ENCODE measurements at places on chromosomes 4 and X.

GRCh38 chrX:39725928-39726619 is 371.7 kb downstream of the BCOR start:
- peak; percentile 19 for DNase-seq

DNA sequence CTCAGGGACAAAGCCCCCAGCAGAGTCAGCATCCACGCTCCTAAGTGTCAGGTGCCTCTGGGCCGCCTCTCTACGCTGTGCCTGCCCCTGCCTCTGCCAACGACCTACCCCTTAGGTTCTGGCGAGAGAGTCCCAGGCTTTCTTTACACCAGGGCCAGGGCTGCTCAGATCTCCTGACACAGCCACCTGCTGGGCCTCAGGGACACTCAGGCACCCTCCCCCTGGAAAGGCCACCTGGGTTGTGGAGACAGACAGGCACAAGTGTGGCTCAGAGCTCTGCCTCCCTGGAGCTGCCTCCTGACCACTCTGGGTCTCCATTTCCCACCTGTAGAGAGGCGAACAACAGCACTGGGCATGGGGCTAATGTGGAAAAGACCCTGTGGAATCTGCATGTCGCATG is 90.0 kb upstream of the ADRA2C start:
- no peak for DNase-seq

DNA sequence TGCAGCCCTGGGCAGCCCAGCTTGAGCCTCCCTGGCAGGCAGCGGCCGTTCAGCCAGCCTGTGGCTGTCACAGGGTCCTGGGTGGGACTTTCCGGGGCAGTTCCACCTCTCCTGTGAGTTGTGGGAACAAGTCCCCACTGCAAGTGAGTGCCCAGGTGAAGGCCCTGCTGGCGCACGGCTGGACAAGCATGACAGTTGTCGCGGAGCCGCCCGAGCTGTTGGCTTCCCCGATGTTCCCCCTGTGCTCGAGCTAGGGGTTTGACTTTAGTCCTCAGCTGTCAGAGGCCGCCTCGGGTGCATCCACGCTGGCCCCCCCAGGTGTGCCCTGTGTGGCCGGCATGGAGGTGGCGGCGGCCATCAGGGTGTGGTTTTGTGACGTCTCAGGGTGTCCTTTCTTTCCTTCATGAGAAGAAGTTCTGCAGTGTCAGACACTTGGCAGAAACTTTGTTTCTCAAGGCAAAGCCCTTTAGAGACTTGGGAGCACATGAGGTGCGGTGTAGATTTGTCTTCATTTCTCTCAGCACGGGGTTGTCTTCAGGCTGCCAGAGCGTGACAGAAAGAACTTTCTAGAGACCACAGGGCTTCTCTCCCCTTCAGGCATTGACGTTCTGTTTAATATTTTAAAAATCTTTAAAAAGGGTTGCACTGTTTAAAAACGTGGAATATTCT is 69.4 kb upstream of the HGFAC start:
- DNase-seq = no peak

- no peak for DNase-seq
Observed at GRCh38 chrX:70280573-70280972, 1.4 kb upstream of the RAB41 start.

DNA sequence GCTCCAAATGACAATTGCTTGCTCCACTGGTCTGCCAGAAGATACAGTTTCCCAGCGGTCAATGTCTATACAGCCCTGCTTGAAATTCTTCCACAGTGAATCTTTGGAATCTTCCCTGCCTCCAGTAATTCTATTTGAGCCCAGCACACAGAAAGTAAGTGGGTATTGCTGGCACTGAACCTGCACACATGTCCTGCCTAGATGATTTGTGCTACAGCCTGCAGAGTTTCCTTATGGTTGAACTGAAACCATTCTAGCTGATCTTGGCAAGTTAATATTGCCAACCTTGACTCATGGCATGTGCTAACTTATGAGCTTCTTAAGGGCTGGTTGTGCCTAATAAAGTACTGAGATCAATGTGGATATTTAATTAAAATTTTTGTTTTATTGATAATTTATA is 553.8 kb upstream of the GNPDA2 start:
- DNase-seq = no peak

GRCh38 chr4:11343536-11343935 is 85.2 kb downstream of the HS3ST1 start:
- peak; percentile 75 for DNase-seq

DNA sequence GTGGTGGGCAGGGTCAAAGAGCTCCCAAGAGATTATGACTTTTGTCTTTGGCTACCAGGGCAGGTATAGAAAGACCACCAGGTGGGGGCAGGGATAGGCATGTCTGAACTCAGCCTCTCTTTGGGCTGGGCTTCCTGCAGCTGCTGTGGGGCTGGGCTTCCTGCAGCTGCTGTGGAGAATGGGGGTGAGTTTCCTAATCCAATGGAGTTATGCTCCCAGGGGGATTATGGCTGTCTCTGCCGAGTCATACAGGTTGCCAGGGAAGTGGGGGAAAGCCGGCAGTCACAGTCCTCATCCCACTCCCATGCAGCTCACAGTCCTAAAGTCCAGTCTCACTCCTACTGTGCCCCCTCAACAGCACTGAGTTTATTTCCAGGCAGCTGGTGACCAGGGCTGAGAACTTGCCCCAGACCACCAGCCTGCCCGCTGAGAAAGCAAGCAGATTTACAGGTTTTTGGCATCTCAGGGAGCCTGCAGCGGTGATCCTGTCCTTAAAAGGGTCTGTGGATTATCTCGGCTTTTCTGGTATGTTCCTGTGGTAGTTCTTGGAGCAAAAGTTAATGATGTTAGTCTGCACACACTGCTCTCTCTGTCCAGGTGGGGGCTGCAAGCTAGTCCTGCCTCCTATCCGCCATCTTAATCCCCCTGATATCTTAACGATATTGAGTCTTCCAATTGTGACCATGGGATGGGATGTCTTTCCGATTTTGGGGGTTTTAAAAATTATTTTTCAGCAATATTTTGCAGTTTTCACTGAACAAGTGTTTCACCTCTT is 133.4 kb downstream of the RTL9 start:
- DNase-seq = peak; percentile 14

- DNase-seq = no peak
Observed at GRCh38 chrX:64842492-64842891, 133.8 kb downstream of the ZC4H2 start.

GRCh38 chr4:184887333-184887732 is 61.6 kb upstream of the ACSL1 start:
- no peak for DNase-seq

DNA sequence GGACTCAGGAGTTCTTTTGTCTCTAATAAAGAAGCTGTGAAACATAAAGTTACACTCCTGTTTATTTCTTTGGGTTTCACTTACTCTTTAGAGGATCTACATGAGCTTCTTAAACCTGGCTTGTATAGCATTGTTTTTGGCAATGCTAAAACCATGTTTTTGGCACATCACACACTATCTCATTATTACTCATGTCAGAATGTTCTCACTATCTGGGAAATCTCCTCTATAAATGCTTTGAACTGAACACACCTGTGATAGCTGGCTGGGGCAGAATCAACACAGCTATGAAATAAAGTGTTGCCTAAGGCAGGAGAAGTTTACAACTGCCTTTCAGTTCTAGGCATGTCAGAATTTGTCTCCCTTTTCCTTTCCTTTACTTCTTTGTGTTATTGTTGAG is 52.6 kb downstream of the SULT1B1 start:
- no peak for DNase-seq

DNA sequence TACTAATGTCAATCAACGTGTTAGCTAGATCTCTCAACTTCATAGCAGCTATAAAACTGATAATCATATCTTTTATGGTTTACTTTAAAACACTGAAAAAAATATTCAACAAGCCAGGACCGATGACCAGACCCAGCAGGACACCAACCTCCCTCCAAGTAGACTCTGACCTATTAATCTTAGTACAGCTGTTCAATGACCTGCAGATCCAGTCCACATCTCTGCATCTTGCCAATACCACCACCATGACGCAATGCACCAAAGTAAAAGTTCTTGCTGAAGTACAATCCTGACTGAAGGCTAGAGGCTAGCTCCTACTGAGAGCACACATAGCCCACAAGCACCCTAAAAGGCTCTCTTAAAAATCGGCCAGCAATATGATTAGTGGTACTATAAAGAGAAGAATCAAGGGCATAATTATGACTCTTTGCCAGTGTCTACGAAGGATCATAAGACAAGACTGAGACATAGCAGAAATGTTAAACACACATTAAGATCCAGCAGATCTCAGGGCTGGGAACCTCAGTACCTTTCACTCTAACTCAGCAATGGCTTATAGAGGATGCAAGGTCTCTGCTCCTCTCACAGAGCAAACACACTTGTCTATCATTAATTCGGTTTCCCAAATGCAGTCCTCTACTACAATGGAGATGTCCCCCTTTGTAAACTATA is 7.6 kb downstream of the MED14 start:
- DNase-seq = no peak

GRCh38 chr4:91436556-91436955 is 867.2 kb upstream of the GRID2 start:
- DNase-seq = no peak

GRCh38 chr4:128715616-128716015 is 93.9 kb upstream of the JADE1 start:
- no peak for DNase-seq

- DNase-seq = no peak
Observed at GRCh38 chrX:16804923-16805464, 18.7 kb downstream of the TXLNG start.

DNA sequence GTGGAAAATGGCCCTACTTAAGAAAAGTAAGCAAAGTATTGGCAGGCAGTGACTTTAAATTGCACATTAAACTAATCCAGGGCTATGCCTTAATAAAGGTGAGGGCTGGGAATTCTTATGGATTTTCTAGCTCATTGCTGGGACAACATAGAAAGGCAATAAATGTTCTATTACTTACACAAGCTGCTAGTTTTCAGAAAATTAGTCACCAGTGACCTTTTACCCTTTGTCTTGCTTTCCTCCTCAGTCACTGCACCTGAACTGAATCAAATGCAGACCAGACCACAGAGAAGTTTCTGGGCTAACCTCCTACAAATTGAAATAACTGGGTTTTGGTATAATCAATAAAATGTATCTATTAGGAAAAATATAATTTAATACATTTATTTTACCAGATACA is 694.4 kb upstream of the FAM241A start:
- DNase-seq = no peak

GRCh38 chr4:48490680-48491513 is 845 bp downstream of the ZAR1 start:
- DNase-seq = peak; percentile 21

GRCh38 chrX:2478546-2479419 is 22.0 kb downstream of the DHRSX start:
- DNase-seq = no peak

GRCh38 chrX:120302434-120302833 is 8.8 kb downstream of the TMEM255A start:
- DNase-seq = peak; percentile 81

DNA sequence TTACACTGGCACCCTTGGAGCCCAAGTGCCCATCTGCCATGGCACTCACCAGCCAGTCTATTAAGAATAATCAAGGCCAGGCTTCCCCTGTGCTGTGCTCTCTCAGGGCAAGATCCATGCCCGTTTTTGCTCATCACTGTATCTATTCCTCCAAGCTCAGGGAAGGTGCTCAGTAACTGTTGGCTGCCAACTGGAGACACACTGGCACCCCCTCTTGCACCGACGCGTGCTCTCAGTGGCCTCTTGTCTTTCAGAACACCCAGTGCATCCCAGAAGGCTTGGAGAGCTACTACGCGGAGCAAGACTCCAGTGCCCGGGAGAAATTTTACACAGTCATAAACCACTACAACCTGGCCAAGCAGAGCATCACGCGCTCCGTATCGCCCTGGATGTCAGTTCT is 30.1 kb downstream of the NSG1 start:
- DNase-seq = no peak

DNA sequence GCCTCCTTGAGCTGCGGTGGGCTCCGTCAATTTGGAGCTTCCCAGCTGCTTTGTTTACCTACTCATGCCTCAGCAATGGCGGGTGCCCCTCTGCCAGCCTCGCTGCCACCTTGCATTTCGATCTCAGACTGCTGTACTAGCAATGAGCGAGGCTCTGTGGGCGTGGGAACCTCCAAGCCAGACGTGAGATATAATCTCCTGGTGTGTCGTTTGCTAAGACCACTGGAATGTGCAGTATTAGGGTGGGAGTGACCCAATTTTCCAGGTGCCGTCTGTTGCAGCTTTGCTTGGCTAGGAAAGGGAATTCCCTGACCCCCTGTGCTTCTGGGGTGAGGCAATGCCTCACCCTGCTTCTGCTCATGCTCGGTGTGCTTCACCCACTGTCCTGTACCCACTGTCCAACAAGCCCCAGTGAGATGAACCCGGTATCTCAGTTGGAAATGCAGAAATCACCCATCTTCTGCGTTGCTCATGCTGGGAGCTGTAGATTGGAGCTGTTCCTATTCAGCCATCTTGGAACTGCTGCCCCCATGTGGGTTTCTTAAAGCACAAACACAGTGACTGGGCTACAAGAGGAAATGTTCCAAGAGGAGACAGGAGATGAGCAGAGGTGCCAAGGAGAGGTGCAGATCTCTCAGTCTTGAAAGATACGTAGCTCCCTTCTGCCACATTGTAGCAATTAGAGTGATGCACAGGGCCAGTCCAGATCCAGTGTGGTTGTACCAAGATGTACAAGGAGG is 193.0 kb upstream of the IGFBP7 start:
- DNase-seq = peak; percentile 14

GRCh38 chrX:39676434-39676833 is 421.3 kb downstream of the BCOR start:
- DNase-seq = no peak

GRCh38 chr4:158523990-158524535 is 2.4 kb downstream of the RXFP1 start:
- DNase-seq = no peak

GRCh38 chr4:27836523-27836922 is 975.9 kb downstream of the STIM2 start:
- no peak for DNase-seq

- no peak for DNase-seq
Observed at GRCh38 chr4:98584265-98584664, 74.1 kb downstream of the TSPAN5 start.

- DNase-seq = no peak
Observed at GRCh38 chr4:137470806-137471205, 61.5 kb downstream of the PCDH18 start.

DNA sequence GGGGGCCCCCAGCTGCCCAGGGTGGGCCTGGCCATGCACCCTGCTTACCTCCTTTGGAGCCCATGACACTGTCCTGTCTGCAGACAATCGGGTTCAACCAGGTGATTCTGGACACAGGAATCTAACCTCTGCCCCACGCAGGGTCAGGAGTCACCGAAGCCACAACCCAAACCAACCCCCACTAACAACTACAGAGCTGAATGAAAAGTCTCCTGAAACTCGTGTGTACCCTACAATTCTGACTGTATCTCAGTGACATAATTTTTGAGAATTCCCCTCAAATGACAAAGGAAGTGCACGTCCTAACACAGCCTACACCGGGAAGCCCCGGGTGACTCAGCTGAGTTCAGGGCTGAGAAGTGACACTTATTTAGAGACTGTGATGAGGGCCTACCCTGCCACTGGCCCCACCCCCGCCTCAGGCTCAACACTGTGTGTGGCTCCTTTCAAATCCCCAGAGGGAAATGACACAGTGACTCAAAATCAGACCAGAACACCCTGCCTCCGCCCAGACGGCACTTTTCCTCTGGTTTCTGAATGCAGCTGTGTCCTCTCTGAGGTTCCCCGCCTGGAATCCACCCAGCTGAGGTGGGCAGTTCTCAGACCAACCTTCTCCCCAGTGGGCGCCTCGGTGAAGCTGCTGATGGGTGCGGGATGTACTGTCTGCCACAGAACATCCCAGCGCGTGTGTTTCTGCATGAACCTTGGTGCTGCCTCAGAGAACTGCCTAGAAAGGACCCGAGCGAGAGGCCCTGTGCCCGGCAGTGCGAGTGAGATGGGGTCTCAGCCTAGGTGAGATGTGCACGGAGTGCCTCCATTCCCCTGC is 9.9 kb downstream of the TNIP2 start:
- DNase-seq = peak; percentile 67

Data from ELF-1 (cell line).